ENCODE measurements at places on chromosomes 2 and 18.
A peak's percentile ranks its signal among the peaks of the same experiment; 100 is the strongest.

GRCh38 chr2:164913011-164913410 is 42.3 kb downstream of the SLC38A11 start:
- DNase-seq: no peak

- DNase-seq: no peak
Observed at GRCh38 chr18:44516450-44516849, 164.2 kb upstream of the SETBP1 start.

GRCh38 chr18:45286431-45286830 is 328.8 kb upstream of the SLC14A2 start:
- DNase-seq: no peak

DNA sequence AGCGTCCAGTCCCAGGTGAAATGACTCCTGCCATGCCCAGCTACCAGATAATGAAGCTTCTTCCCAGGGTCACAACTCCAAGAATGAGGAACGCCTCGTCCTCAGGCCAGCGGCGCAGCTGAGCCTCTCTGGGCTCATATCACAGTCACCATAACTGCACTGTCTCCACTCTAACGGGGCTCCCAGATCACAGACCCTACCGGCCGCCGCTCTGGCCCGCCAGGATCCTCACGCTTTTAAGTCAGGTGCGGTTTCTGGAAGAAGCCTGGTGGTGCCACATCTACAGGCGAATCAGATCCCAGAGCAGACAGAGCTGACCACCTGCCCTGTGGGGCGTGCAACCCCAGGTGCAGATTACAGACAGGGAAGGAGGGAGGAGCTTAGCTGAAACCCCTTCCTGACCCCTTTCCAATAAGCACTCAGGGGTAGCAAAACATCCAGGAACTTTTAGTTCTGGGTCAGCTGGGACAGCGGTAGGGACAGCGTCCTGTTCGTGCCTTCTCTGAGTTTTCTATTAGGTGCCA is 3.7 kb upstream of the ACKR3 start:
- DNase-seq: no peak

DNA sequence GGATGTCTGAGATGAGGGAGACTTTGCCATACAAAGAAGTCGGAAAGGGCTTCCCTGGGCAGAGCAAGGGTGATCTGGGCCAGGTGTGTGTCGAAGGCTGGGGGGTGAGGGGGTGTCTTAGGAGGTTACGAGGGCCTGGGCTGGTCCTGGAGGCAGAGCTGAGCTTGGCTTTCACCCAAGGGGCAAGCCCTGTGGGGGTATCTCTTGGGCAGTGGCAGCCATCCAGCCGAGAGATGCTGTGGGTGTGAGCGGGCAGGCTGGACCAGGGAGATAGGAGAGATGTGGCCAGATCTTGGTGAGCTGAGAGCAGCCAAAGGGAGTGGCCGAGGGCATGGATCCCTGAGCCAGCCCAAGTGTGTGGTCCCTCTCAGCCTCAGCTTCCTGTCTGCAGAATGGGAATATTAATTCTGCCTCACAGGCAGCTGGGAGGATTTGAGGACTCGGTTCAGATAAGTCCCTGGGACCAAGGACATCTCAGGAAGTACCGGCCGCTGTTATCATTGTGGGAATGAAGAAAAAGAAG is 33.0 kb downstream of the MAL start:
- no peak for DNase-seq

- DNase-seq: no peak
Observed at GRCh38 chr2:108212671-108213070, 27.1 kb upstream of the SULT1C3 start.

- DNase-seq: no peak
Observed at GRCh38 chr18:26706911-26707351, 158.6 kb downstream of the AQP4 start.

DNA sequence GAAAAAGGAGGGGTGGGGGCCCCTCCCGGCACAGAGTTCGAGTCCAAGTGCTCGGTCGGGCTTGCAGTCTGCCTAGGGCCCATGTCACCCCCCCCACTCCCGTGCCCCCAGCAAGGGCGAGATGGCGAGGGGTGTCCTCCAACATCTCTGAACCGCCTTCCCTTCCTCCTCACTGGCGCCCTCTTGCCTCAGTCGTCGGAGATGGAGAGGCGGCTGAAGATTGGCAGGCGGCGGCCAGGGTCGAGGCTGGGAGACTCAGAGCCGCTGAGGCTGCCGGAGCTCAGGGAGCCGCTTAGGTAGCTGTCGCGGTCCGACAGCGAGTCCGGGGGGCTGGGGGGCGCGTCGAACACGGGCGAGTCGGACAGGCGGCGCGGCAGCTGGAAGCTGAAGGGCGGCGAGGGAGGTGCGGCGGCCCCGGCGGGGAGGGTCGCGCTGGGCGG is 2.3 kb downstream of the ZFP36L2 start:
- no peak for DNase-seq

- no peak for DNase-seq
Observed at GRCh38 chr2:102520009-102520408, 47.0 kb downstream of the SLC9A4 start.

DNA sequence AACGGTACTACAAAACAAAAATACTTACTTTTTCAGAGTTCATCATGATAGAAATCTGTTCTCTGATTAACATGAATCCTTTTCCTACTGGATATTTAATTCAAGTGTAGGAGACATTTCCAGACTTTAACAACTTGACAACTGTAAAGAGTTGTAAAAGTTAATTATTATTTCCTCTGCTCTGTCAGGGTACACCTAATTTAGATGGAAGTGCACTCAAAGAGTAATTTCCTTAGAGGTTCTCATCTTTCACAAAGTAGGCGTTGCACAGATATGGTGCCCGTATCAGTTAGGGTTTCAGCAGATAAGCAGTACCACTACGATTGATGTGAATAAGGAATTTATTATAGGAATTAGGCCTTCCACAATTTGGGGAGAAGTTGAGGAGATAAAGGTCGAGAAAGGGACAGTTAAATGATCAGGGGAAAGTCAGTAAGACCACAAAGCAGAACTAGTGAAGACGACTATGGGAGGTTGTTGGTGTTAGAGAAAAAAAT is 16.2 kb upstream of the PDE11A start:
- DNase-seq: no peak

GRCh38 chr2:36173760-36174404 is 181.7 kb upstream of the CRIM1 start:
- DNase-seq: no peak

GRCh38 chr2:218992703-218993344 is 398 bp downstream of the CRYBA2 start:
- DNase-seq: no peak

DNA sequence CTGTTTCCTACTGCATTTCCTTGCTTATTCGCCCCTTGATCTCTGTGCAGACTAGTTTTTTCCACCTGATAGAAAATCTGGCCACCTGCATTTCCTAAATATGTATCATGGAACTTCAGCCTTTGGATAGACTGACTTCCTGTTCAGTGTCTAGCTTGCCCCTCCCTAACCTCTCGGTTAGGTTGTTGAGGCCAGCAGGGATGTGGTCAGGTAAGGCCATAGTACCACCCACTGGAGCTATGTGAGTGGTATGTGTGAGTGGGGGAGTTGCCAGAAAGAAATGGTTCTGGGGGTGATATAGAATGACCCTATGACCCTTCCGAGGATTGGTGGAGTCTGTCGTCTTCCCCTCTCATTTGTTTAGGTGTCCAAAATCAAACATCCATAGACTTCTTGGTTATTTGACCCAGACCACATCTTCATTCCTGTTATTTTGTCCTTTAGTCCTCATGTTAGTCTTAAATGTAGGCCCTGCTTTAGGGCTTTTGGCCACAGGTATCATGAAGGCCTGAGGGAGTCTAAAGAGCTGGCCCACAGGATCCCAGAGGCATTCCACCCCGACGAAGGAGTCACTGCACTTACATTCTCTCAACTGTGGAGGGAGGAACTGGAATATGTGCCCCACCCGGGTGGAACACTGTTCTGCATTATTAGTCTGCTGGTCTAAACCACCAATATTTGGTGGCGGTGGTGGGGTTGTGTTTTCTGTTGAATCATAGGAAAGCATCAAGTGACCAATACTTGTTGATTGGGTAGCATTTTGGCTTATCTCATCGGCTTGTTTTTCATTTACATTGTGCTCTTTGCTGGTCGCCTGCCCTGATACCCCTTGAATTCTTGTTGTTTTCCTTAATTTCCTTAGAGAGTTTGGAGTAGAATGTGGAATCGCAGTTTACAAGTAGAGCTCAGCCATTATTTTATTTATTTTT is 21.9 kb downstream of the CAB39 start:
- DNase-seq: no peak

DNA sequence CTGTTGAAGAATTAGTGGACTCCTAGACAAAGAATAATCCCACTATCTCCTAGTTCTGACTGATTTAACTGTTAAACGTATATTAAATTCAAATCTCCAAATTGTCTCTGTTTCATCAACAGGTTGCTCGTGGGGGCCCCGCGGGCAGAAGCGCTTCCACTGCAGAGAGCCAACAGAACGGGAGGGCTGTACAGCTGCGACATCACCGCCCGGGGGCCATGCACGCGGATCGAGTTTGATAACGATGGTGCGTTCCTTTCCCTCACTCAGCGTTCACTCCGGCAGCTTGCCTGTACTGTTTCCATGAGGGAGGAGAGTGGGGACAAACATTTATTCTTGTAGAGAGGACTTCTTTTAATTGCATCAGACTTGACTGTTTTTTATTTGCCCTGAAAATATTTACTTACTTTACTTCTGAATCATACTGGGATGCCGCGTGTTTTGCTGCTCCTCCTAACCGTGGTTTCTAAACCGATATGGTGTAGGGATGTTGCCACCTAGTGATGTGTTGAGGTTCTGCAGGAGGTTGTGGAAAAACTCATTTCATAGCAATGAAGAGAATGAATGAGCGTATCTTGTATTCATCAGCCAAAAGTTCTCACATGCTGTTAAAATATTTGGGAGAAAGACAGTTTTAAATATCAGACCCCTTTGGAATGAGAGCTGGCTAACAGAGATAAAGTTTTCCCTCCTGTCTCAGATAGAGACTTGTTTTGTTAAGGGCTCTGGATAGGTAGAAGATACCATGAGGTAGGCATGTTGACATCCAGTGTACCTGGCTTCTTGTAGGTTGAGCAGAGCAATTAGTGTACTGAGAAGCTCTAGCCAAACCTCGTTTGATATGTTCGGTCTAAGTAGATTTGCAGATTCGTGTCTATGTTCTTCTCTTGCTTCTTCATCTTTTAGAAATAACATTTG is 38.3 kb downstream of the ITGA6 start:
- peak; percentile 87 for DNase-seq

GRCh38 chr2:54629914-54630857 is 93.3 kb upstream of the EML6 start:
- no peak for DNase-seq

- no peak for DNase-seq
Observed at GRCh38 chr2:23803965-23804542, 122.9 kb downstream of the ATAD2B start.

DNA sequence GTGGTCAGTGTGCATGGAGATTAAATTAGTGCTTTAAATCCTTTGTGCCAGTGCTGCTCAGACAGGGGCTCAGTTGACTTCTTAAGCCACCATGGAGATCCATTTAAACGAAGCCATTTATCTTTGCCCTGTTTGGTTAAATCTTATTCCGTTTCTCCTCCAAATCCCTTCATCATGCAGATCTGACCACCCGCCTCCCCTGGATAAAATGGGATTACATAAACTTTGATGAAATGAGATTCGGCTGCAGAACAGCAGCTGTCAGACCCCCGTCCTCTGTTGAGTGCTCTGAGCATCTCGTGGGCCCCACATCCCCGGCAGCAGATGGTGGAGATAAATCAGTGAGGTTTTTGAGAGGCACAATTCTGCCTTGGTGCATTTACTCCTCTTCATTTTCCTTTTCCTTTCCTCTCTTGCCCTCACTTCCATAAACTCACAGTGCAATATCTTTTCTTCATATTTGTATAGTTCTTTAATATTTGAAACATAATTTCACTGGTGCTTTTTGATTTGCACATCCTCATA is 84.4 kb upstream of the TWIST2 start:
- DNase-seq: no peak

GRCh38 chr2:108124736-108125495 is 114.9 kb upstream of the SULT1C3 start:
- no peak for DNase-seq

DNA sequence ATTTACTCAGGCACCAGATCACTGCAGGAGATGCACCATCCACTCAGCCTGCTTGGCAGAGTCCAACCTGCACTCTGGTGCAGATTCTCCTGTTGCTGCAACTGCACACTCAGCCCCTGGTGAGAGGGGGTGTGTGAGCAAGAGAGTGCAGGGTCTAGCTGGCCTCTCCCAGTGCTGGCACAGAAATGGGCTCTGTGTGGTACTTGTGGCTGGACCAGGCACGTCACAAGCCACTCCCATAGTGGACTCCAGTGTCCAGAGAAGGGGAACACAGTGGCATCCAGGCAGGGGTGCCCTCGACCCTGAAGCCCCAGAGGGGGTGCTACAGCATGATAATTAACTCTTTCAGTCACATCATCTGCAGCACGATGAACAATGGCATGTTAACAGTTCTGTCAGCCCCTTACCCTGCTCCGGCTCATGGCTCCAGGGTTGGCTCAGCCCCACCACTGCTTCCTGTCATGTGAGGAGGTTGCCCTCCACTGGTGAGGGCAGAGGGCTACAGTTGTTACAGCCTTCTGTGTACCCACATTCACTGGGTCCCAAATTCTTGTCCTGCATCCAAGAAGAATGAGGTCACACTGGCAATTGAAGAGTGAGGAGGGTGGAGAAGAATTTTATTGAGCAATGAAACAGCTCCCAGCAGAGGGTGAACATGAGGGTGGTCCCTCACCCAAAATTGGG is 135.7 kb downstream of the EVA1A start:
- DNase-seq: no peak

DNA sequence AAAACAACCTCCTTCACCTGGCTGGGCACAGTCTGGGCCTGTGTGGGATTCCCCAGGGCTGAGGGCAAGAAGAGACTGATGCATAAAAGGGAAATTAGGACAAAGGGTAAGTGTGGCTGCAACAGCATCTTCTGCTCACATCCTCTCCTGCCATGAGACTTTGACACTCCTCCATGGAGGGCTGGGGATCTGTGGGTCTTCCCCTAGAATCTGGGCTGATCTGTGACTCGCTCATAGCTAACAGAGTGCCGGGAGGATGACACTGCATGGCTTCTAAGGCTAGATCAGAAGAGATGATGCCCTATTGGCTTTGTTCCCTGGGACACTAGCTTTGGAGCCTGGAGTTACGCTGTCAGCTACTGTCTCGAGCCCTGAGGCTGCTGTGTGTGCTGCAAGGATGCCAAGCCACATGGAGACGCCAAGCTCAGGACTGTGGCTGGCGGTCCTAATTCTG is 24.3 kb downstream of the MOCOS start:
- no peak for DNase-seq

DNA sequence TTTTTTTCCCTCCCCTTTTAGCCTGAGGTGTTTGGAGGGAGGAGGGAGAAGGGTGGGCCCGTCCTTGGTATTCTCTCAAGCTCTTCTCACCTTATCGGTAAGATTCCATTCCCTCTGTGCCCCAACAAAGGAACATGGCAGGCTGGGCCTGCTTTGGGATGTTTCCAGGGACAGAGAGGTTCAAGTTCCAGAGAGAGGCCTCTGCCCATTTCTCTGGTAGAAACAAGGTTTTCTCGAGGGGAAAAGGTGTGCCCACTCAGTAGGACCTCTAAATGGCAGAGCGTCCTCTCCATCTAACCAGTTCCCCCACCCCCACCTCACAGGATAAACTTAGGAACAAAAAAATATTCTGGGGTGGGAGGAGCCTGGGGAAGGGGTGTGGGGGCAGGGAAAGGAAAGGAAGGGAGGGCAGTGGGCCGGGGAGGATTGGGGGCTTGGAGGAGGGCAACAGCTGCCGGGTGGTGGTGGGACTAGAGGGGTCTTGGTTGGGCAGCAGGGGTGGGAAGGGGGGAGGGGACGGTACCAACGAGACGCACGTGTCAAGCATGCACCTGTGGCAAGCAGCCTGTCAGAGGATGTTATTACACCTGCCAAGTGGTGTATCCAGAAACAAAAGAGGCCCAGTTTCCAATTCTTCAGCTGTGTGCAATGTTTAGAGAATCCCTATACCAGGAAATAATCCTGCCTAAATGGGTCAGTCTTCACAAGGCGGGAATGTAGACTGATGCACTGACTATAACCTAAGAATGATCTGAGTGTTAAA is 2.1 kb downstream of the PCBP1 start:
- DNase-seq: peak; percentile 53

All from NCI-H345 (cell line).